ENCODE measurements at places on chromosomes 3 and 15.

DNA sequence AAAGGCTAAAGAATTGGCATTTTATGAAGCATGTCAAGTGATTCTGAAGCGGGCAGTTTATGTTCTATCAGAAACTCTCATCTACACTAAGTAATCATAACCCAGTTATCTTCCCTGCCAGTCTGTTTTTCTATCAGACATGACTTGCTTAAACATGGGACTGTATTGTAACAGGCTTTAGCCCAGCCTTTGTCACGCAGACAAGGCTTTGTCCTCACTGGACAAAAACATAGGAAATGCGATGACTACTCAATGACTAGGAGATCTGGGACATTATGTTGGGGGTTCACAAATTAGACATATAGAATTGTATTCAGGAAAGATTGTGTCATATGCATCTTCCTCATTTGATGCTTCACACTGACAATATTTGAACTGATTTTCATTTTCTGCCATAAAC is 115.5 kb downstream of the GADL1 start:
- no peak for DNase-seq

DNA sequence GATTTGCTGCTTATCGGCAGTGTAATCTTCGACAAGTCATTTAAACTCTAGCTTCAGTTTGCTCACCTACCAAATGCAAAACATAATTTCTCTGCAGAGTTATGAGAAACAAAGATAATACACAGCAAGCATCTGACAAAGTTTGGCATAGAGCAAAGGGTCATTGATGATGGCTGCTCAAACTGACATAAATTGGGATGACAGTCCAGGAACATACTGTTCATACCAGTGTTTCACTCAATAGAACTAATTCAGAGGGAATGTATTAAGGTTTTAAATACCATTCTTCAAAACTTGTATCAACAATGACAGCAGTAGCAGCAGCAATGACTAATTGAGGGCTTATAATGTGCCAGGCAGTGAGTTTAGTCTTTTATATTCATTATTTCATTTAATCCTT is 137.6 kb downstream of the SPATA16 start:
- DNase-seq: no peak

- DNase-seq: no peak
These were observed 59.1 kb downstream of the CORO2B start for GRCh38 chr15:68637767-68638404.

DNA sequence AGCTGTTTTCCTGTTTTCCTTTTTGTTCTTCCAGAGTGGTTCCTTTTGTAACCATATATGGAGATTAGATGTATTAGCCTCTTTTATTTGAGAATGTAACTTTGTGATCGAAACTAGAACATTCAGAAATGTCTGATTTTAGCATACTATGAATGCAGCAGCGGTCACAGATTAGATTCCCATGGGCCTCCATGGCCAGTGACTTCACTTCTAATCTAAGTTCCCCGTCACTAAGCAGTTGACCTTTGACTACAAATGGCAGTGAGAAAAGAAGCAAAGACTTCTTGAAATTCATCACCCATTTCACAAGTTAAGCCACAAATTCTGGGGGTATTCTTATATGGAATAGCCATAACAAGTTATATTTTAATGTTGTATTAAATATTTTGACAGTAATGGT is 114.6 kb upstream of the FLNB start:
- no peak for DNase-seq

- no peak for DNase-seq
These were observed 345.7 kb upstream of the RBMS3 start for GRCh38 chr3:28935146-28935545.
